ENCODE measurements at places on chromosomes 5 and 9.
A peak's percentile ranks its signal among the peaks of the same experiment; 100 is the strongest.

DNA sequence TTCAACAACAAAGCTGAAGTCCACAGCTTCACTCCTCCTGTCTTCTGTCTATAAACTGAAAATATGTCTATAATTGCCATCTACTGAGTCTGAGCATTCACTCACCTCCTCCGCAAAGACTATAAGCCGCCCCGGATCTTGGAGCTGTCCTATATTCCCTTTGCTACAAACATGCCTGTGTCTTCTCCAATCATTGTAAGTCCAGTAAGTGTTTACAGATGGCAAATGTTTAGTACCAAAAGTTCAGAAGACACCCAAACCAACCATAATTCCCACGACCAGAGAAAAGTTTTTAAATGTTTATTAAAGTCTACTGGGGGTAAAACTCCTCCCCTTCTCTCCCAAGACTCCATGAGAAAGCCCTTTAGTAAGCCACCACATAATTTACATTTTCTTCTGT lies 80.9 kb downstream of the EBF1 start:
- no peak for DNase-seq

GRCh38 chr9:89524963-89525362 lies 27.1 kb upstream of the SEMA4D start:
- DNase-seq: no peak

GRCh38 chr9:88794100-88794499 lies 197.2 kb upstream of the S1PR3 start:
- DNase-seq: no peak

- DNase-seq: no peak
These were observed 369.2 kb downstream of the SEMA5A start for GRCh38 chr5:9176641-9177040.

DNA sequence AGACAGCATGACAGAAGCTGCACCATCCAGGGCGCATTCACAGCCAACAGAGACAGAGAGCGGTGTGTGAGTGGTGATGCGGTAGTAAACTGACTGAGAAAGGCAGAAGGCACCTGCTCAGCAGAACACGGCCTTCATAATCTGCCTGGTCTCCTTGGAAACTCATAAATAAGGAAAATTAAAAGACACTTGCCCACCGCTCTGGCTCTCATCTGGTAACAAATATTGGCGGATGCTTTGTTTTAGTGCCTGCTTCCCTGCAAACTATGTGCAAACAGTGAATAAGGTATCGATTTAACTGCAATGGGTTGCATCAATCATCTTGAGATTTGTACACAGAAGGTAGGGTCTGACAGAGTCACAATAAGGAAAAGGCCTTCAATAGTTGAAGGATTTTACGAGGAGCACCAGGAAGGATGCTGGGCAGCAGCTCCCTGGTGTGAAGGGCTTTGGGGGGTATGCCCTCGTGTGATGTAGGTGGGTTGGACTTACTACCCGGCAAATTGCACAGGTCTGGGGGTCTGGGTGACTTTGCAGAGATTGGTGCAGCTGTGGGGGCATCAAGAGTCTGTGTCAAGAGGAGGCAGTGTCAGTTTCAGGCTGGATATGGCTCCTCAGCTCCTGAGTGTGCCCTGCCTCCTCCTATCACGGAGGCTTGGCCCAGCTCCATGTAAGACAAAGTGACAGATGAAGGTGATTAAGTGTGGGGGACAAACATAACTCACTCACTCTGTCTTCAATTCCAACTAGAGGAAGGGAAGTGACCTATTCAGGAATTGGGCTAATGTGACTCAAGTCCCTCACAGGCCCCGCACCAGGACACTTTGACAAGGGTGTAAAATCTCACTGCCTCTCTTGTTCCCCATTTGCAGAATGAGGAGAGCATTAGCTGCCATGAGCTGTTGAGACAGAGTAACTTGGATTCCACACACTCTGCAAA lies 166.7 kb downstream of the ICE1 start:
- peak; percentile 52 for DNase-seq

GRCh38 chr9:134585746-134586706 lies 55.6 kb upstream of the COL5A1 start:
- no peak for DNase-seq

- no peak for DNase-seq
These were observed 10.4 kb upstream of the CRB2 start for GRCh38 chr9:123345567-123345955.

GRCh38 chr5:60996368-60996767 lies 51.4 kb downstream of the NDUFAF2 start:
- no peak for DNase-seq

DNA sequence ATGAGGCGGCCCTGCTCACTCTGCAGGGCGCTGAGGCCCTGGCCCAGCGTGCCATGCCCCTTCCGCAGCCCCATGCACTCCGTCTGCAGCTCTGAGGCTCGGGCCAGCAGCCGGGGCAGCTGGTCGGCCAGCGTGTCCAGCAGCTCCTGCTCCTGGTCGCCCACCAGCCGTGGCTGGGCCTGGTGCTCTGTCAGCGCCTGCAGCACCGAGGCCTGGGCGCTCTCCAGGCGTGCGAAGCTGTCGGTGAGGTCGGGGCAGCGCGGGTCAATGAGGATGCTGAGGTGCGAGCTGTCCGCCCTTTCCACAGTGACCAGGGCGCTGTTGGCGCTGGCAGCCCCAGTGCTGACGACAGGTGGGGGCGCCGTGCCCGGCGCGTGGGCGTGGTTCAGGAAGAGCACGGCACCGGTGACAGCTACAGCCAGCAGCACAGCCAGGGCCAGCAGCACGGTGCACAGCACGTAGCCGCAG lies 9.4 kb downstream of the FIBCD1 start:
- no peak for DNase-seq

GRCh38 chr9:137167277-137167746 lies 2.5 kb downstream of the LRRC26 start:
- DNase-seq: no peak

DNA sequence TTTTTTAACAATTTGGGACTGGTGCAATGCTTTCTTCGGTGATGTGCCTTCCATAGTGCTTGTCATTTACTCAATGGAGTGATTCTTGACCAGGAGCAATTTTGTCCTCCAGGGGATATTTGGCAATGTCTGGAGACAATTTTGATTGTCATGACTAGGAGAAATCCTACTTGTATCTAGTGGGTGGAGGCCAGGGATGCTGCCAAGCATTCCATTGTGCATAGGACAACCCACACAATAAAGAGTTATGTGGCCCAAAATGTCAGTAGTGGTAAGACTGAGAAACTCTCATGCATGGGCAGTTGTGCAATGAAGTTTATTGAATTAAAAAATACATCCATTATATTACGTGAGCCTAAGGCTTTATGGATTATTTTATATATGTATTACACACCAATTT lies 70.5 kb downstream of the FOCAD start:
- no peak for DNase-seq

Measured in NCI-H2081 (cell line).